KG1 (cell line): ENCODE measurements at places on chromosomes 6 and 20.

DNA sequence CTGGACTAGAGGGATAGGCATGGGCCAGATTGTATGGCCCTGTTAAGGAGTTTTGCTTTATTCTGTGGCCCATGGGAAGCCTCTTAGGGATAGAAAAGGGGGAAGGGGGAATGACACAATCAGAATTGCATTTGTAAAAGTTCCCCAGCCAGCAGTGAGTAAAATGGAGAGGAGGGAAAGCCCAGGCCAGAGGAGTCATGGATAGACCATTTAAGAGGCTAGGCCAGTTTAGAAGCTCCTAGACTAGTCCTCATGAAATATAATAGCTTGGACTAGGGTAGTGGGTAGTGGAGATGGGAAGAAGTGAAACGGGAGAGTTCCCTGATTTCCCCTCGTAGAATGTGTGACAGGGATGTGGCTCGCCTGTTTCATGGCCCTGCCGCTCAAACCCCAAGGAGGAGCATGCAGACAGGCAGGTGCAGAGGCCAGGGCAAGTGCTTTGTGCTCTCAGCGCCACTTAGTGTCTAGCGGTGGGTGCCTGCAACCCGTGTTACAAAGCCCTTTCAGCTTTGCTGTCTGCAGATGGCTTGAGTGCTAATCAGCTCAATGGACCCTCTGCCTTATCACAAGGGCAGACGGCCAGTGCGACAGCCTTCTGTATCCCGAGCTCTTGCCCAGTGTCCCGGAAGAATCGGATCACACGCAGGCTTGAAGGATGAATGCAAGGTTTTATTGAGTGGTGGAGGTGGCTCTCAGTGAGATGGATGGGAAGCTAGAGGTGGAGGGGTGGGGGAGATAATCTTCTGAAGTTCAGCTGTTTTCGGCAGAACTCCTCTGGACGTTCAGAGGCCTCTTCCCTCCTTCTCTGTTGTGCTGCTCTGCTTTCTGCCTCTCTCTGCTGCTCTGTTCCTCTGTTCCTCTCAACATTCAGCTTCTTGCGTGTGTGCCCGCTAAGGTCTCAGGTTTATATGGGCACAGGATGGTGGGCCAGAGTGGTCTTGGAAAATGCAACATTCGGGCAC, 141.1 kb downstream of the CEP57L1 start:
- DNase-seq: peak; percentile 40

DNA sequence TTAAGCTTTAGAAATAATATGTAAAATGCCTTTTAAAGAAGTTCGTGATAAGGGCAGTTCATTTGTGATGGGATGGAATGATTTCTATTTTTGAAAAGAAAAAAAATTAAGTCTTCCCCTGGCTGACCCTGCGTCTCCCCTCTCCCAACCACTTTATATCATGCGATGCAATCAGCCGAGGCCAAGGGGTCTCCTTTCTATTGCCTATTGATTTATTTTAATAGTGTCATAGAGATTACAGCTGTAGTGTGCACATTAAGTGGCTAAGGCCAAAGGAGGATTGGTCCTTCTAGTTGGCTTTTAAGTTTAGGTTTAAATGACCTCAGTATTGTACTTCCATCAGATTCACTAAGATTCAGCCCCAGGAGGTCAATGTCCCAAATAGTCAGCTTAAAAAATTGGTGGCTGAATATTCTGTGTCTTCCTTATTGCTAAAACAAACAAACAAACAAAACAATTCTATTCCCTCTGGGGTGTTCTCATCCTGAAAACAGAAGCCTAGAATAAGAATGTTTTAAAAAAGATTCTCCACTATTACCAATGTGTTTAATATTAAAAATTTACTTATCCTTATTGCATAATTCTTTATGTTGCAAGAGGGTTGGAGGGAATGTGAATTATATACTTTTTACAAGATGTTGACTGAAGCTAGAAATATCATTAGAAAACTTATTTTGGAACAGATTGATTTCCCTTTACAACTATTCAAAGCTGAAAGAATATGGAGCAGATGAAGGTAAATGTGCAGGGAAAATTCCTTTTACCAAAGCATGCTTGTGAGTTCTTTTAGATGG, 359.1 kb downstream of the SAMD5 start:
- no peak for DNase-seq

DNA sequence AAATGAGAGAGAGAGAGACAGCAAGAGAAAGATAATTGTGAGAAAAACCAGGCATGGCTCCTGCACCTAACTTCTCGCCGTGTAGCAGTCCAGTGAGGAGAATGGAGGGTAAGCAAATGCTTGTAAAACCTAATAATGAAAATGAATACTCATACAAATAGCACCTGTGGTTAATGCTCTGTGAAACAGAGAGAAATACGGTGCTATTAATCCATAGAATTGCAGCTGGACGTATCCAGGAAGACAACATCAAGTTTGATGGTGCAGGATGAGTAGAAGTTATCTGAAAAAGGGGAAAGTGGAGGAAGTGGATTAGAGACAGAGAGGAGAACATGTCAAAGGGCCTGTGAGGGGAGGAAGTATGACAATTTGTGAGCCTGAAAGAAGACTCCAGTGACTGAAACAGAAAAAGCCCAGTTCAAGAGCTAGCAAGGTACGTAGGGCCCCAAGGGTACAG, 89.4 kb upstream of the PAK5 start:
- no peak for DNase-seq

- DNase-seq: no peak
Measured at GRCh38 chr6:112234601-112235000, 19.8 kb downstream of the LAMA4 start.

GRCh38 chr6:132820629-132821381, 6.4 kb downstream of the RPS12 start:
- DNase-seq: no peak
